ENCODE measurements at places on chromosomes 2 and 18. TPM values are rescaled to one million over a fixed set of nuclear protein-coding genes. Genes with fewer than 3 reads are reported as not detected.

Gene CCL20
- 6.5 TPM for total RNA-seq

Gene IL1RL1
- 21.9 TPM for total RNA-seq

Gene SLC16A14
- total RNA-seq, result 1.5 TPM

Gene MAP3K19
- not detected for total RNA-seq

Gene MAT2A
- total RNA-seq, result 103 TPM

Gene ADCYAP1
- total RNA-seq, result 0.10 TPM

Gene SPC25
- total RNA-seq, result 18.8 TPM

Gene MAP2
- 29.4 TPM for total RNA-seq

Gene RAB11FIP5
- 59.0 TPM for total RNA-seq

Gene WDCP
- total RNA-seq, result 10.6 TPM

Gene GPR39
- total RNA-seq, result 0.07 TPM

Gene RGPD3
- 0.13 TPM for total RNA-seq

Gene LIPG
- total RNA-seq, result 87.9 TPM

Gene CCDC68
- total RNA-seq, result 5.9 TPM

Gene LCLAT1
- total RNA-seq, result 13.0 TPM

Gene ACVR1C
- not detected for total RNA-seq

Gene PFN4
- not detected for total RNA-seq

Gene LYPD6B
- total RNA-seq, result not detected

Gene CPLX4
- not detected for total RNA-seq

Gene PXDN
- total RNA-seq, result 345 TPM
